ENCODE measurements at places on chromosomes 7 and 10. TPM values are rescaled to one million over a fixed set of nuclear protein-coding genes. Genes with fewer than 3 reads are reported as not detected.

Gene AEBP1
- 10.6 TPM for polyA plus RNA-seq

DNA sequence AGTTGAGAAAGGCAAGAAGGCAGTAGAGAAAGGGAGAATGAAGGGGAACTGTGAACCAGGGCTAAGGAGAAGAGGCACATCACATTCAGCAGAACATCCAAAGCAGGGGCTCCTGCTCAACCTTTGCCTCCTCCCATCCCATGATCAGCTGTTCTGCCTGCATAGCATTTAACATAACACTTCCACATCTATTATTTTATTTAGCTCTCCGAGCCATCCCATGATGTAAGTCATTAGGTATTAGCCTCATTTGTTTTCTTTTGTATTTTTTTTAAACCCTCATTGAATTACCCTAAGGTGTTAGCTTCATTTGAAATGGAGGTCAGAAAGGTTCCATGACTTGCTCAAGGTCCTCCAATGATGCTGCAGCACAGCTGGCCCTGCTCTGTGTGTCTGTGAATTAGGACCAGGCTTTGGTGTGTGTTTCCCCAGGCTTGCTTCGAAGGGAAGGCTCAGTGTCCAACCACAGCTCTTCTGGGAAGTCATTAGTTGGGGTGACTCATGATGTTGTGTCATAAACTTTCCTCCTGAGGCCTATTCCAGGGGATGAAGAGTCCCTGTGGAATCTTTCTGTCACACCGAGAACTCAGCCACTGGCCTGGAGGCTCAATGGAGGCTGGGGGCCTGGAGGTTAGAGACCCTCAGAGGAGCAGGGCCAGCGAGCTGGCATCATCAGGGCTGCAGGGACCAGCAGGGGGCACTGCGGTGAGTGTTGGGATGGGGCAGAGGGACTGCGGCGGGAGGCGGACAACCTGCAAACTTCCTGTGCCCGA, 16.5 kb downstream of the NPFFR1 start:
- peak overlapping the region; percentile 25 for H3K27ac ChIP-seq
- H3K27me3 ChIP-seq: no peaks in the 10 kb centered on the region
- no peak overlapping the region for H3K4me3 ChIP-seq
- DNase-seq: peak; percentile 64
- peaks cover 6% of the 10 kb centered on the region for H3K4me1 ChIP-seq

DNA sequence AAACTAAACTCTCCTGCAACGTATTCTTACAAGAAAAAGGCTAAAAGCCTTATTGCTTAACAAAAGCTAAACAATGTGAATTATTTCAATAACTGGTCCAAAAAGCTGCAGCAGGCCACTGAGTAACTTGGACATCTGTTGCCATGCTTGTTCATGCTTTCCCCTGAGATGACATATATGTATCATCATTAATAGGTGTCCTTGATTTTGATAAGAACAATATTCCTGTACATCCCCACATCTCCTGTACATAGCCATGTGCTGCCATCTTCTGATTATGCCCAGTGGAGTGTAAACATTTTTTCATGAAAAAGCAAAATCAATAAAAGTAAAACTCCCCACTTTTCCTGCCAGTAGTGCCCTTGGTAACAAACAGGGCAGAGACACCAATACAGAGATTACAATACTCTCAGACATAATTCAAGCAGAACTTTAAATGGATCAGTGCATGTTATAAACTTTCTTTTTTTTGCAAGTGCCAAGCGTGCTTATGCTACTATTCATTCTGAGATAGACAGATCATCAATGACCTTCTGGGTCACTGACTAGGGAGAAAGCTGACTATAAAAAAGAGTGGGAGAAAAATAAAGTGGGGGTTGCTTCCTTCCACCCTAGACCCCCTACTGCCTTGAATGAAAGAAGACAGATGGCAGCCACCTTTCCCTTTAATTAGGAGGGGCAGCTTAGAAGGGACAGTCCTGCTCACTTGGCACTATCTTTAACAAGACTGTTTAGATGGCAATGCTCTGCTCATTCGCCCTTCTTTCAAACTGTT, 205.5 kb upstream of the KLF14 start:
- peak overlapping the region; percentile 49 for H3K4me3 ChIP-seq
- no peaks in the 10 kb centered on the region for H3K27me3 ChIP-seq
- DNase-seq: no peak
- H3K36me3 ChIP-seq: no peaks in the 10 kb centered on the region

Gene NEURL1
- polyA plus RNA-seq: 14.6 TPM

DNA sequence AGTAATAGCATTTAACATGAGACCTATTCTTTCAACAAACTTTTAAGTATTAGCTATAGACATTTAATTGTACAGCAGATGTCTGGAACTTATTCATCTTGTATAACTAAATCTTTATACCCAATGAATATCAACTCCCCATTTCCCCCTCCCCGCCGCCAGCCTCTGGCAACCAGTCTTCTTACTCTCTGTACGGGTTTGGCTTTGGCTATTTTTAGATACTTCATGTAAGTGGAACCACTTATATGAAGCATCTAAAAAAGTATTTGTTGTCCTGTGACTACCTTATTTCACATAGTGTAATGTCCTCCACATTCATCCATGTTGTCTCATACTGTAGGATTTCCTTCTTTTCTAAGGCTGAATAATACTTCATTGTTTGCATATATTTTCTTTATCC, 60.8 kb downstream of the RAB18 start:
- no peak overlapping the region for H3K27ac ChIP-seq
- no peak overlapping the region for H3K4me3 ChIP-seq
- no peak for DNase-seq

- H3K27me3 ChIP-seq: peaks cover 25% of the 10 kb centered on the region
- H3K36me3 ChIP-seq: no peaks in the 10 kb centered on the region
- DNase-seq: no peak
- H3K4me1 ChIP-seq: peaks cover 5% of the 10 kb centered on the region
- no peak overlapping the region for H3K27ac ChIP-seq
- H3K4me3 ChIP-seq: peak overlapping the region; percentile 36
Observed at GRCh38 chr7:107661865-107662379, 1.3 kb downstream of the SLC26A4 start.

- H3K4me3 ChIP-seq: no peak overlapping the region
- H3K4me1 ChIP-seq: no peaks in the 10 kb centered on the region
- H3K27me3 ChIP-seq: peaks cover 5% of the 10 kb centered on the region
- no peaks in the 10 kb centered on the region for H3K36me3 ChIP-seq
- no peak for DNase-seq
Observed at GRCh38 chr7:50296799-50297198, 7.7 kb upstream of the IKZF1 start.

- H3K4me1 ChIP-seq: no peaks in the 10 kb centered on the region
- no peaks in the 10 kb centered on the region for H3K27me3 ChIP-seq
- no peaks in the 10 kb centered on the region for H3K36me3 ChIP-seq
- H3K4me3 ChIP-seq: no peak overlapping the region
Observed at GRCh38 chr7:22586786-22587140, 86.8 kb upstream of the STEAP1B start.

DNA sequence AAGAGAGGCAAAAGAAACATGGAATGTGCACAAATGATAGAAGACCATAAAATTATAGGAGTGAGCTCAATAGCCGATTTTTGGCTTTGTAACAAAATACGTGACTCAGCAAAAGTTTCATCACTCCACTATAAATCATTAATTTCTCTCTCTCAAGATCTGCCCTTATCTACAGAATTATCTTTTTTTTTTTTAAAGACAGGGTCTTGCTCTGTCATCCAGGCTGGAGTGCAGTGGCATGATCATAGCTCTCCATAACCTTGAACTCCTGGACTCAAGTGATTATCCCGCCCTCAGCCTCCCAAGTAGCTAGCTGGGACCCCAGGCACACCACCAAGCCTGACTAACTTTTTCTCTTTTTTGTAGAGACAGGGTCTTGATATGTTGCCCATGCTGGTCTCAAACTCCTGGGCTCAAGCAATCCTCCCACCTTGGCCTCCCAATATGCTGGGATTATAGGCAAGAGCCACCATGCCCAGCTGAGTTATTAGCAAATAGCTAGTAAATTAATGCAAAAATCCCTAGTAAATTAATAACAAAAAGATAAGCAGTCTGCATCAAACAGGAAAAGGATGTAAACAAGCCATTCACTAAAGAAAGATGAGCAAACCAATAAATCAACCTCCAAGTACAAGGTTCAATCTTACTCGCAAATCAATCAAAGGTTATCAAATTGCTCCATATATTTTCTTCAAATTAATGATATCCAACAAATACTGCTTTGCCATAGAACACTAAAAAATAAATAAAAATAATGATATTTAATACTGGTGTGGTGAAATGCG, 450.7 kb downstream of the PARD3 start:
- peak; percentile 45 for DNase-seq
- H3K27ac ChIP-seq: no peak overlapping the region
- no peak overlapping the region for H3K4me3 ChIP-seq
- H3K4me1 ChIP-seq: no peaks in the 10 kb centered on the region
- H3K36me3 ChIP-seq: no peaks in the 10 kb centered on the region
- no peaks in the 10 kb centered on the region for H3K27me3 ChIP-seq

Gene THSD7A
- 1.1 TPM for polyA plus RNA-seq

Gene AQP1
- polyA plus RNA-seq: 175 TPM

DNA sequence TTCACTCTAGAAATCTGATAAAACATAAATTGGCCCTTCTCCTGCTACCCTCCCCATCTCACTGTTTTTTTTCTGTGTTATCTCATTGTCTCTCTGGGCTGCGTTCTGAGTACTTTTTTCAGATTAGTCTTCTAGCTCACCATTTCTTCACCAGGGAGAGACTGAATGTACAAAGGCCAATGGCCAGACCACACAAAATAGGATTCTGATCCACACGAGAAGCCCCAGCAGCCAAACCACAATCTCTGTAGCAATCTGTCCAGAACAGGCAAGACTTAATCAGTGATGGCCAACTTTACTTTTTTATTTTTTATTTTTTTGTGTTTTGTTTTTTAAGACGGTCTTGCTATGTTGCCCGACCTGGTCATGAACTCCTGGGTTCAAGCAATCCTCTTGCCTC, 55.9 kb upstream of the PAPSS2 start:
- no peak overlapping the region for H3K4me3 ChIP-seq
- DNase-seq: no peak
- H3K27me3 ChIP-seq: no peaks in the 10 kb centered on the region
- no peaks in the 10 kb centered on the region for H3K36me3 ChIP-seq
- H3K4me1 ChIP-seq: no peaks in the 10 kb centered on the region

GRCh38 chr7:3238525-3239210, 62.4 kb upstream of the SDK1 start:
- no peaks in the 10 kb centered on the region for H3K4me1 ChIP-seq
- no peaks in the 10 kb centered on the region for H3K36me3 ChIP-seq
- no peak overlapping the region for H3K4me3 ChIP-seq
- no peak overlapping the region for H3K27ac ChIP-seq

DNA sequence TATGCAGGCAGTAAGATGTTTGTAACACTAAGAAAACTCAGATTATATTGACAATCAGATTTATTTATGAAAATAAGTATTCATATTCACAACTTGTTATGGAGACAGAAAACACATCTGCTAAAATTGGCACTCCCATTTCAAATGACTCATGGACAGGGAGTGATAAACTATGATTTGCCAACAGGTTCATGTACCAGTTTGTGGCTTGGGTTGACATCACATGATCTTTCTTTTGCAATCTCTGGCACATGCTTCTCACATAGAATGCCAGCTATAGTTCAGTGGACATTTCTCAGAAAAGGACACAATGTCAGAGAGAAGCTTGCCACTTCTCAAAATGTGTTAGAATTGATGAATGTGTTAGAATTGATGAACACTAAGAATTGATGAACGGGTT, 663.2 kb upstream of the ANKRD30A start:
- DNase-seq: no peak
- H3K4me3 ChIP-seq: no peak overlapping the region
- no peaks in the 10 kb centered on the region for H3K4me1 ChIP-seq
- H3K27me3 ChIP-seq: no peaks in the 10 kb centered on the region

GRCh38 chr10:80158598-80159127, 26.1 kb downstream of the PLAC9 start:
- H3K27me3 ChIP-seq: no peaks in the 10 kb centered on the region
- peak; percentile 26 for DNase-seq
- H3K36me3 ChIP-seq: peaks cover 54% of the 10 kb centered on the region

DNA sequence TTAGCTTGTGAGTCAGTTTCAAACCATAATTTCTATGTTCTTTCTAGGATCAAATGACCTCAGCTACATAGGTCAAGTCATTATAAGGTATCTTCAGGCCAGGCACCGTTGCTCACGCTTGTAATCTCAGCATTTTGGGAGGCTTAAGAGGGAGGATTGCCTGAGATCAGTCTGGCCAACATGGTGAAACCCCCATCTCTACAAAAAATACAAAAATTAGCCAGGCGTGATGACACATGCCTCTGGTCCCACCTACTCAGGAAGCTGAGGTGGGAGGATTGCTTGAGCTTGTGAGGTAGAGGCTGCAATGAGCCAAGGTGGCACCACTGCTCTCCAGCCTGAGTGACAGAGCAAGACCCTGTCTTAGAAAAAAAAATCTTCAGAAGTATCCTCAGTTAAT, 362.3 kb downstream of the GATA3 start:
- peak overlapping the region; percentile 9 for H3K27ac ChIP-seq
- no peaks in the 10 kb centered on the region for H3K4me1 ChIP-seq
- DNase-seq: no peak
- H3K27me3 ChIP-seq: no peaks in the 10 kb centered on the region

GRCh38 chr10:69492091-69492745, 41.0 kb downstream of the TSPAN15 start:
- H3K27ac ChIP-seq: no peak overlapping the region
- DNase-seq: no peak
- no peaks in the 10 kb centered on the region for H3K27me3 ChIP-seq
- H3K36me3 ChIP-seq: peaks cover 5% of the 10 kb centered on the region
- no peaks in the 10 kb centered on the region for H3K4me1 ChIP-seq

- peaks cover 15% of the 10 kb centered on the region for H3K36me3 ChIP-seq
- no peak for DNase-seq
- H3K27me3 ChIP-seq: no peaks in the 10 kb centered on the region
- H3K27ac ChIP-seq: no peak overlapping the region
- no peaks in the 10 kb centered on the region for H3K4me1 ChIP-seq
Observed at GRCh38 chr10:44990302-44990655, 10.4 kb upstream of the ZNF22 start.

DNA sequence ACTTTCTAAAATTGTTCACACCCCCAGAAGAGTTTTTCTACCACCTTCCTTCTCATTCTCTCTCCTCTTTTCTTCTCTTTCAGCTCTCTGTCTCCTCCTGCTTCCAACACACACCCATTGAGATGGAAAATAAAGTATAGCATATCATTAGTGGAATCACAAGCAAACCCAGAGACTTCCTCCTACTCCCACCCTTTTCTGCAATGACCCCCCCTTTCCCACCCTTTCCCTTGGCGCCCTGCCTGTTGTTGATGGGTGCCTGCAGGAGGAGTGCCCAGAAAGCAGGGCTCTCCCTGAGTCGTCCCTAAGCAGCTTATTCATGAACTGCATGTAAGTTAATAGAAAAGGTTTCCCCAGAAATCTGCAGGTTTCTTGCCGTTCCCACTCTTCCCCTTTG, 300.0 kb downstream of the PLXNA4 start:
- no peak overlapping the region for H3K4me3 ChIP-seq
- H3K27me3 ChIP-seq: peaks cover 4% of the 10 kb centered on the region
- no peak for DNase-seq
- no peak overlapping the region for H3K27ac ChIP-seq

Gene NKX2-3
- polyA plus RNA-seq: 0.67 TPM

Gene FAM25G
- 272 TPM for polyA plus RNA-seq

Gene FRMD4A
- polyA plus RNA-seq: 2.4 TPM

GRCh38 chr7:116162254-116162653, 48.1 kb upstream of the TES start:
- no peaks in the 10 kb centered on the region for H3K27me3 ChIP-seq
- H3K36me3 ChIP-seq: no peaks in the 10 kb centered on the region
- no peaks in the 10 kb centered on the region for H3K4me1 ChIP-seq
